IPS DF 6.9 (cell line): ENCODE measurements at places on chromosomes 4 and X.

DNA sequence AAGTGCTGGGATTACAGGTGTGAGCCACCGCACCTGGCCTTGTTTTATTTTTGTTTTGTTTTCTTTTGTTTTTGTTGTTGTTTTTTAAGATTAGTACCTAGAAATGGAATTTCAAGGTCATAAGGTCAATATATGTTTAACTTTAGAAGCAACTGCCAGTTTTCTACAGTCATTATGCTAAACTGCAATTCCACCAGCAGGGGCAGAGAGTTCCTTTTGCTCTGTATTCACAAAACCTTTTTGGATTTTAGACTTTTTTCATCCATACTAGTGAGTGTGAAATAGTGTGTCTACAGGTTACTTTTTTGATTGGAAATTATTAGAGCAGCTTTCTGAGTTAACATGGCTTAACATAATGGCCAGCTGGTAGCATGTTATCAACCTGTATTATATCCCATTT lies 580.6 kb downstream of the TRIML1 start:
- DNase-seq: no peak

DNA sequence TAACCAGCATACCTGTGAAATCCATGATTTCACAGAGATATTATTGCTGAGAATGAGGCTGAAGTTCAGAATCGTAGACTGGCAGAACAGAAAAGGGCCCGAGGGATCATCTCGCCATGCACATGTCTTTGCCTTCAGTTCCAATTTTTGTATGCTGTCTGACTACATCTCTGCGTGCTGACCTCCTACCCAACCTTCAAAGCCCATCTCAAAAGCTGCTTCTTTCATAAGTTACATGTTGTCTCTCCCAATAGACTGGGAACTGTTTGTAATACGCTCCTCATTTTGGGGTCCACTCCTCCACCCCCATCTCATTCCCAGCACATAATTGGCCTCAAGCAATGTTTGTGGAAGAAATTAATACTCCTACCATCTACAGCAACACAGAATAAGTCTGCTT lies 78.2 kb downstream of the RTL5 start:
- DNase-seq: no peak

DNA sequence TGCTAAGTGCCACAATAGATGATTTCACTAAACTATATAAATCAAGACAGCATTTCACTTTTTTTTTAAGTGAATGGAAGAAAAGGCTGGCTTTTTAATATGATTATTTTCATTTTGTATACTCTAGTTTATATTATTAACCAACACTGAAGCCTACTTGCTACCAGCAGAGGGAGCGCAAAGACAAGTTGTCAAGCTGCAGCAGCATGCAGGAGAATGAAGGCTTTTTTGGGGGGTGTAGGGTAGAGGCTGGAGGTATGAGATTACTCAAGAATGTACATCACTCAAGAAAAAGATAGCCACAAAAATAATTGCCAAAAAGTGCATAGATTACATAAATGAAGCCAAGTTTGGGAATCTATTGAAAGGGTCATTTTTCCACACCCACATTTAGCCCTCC lies 519.5 kb downstream of the FGF13 start:
- peak; percentile 27 for DNase-seq

DNA sequence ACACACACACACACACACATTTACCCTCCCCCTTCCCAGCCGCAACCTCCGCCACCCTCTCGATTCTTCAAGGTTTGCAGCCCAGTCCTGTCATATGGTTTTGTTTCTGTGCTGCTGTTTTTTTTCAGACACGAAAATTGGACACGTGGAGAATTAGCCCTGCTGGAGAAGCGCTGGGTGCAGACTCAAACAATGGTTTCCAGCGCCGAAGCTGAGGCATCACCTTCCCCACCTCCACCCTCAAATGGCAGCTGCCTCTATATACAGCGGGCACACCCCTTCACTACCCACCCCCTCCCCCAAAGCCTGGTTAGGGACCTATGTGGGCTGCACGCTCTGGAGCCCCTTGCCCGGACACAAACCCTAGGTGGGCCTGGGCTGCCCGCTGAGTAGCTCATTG lies 87.9 kb downstream of the BCOR start:
- no peak for DNase-seq

GRCh38 chrX:151151665-151152267 lies 24.6 kb upstream of the GPR50 start:
- no peak for DNase-seq

GRCh38 chr4:158778712-158779111 lies 9.9 kb downstream of the FNIP2 start:
- DNase-seq: no peak

DNA sequence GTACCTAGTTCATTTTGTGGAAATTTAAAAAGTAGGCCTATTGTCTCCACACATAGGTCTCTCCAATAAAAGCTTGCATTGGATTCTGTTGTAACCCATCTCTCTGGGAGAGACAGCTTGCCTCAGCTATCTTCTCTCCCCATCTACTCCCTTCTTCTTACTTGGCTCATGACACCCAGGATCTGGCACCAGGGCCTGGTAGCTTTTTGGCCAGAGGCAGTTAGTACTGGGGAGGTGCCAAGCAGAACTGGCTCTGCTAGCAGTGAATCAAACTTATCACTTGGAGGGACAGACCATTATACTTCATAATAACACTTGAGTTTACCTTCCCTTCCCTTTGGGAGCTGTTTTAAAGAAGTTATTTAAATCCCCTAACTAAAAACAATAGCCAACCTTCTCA lies 31.8 kb downstream of the PLAC1 start:
- DNase-seq: no peak

DNA sequence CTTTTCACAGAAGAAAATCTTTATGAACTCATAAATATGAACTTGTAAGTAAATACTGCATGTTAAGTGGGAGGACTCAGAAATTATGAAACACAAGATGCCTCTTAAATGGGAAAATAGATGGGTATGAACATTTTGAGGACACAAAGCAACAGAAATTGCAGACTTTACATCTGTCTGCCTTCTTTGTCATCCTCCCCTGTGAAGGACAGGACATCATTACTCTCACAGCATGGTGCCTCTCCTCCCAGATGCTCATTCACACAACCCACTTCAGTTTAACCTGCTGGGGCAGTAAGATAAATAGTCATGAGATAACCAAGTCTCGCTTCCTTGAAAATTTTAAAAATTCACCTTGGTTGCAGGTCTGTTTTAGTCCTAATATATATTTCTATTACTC lies 144.5 kb downstream of the APBB2 start:
- DNase-seq: peak; percentile 37

DNA sequence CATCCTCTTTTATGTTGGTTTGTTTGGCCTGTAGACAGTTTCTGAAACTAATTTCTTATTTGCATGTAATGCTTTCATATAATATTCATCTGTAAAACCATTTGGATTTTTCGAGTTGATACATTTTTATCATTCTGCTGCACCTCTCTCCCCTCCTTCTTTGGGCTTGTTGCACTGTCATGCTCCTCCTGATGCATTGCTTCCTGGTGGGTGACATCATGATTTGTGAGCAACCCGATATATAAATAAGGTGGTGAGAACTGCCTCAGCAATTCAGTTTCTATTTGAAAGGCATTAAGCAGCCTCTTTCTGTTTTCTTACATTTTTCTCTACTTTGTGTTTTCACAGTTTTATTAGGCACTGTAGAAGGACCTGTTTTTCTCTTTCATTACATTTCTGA lies 515.7 kb downstream of the RPA4 start:
- no peak for DNase-seq

DNA sequence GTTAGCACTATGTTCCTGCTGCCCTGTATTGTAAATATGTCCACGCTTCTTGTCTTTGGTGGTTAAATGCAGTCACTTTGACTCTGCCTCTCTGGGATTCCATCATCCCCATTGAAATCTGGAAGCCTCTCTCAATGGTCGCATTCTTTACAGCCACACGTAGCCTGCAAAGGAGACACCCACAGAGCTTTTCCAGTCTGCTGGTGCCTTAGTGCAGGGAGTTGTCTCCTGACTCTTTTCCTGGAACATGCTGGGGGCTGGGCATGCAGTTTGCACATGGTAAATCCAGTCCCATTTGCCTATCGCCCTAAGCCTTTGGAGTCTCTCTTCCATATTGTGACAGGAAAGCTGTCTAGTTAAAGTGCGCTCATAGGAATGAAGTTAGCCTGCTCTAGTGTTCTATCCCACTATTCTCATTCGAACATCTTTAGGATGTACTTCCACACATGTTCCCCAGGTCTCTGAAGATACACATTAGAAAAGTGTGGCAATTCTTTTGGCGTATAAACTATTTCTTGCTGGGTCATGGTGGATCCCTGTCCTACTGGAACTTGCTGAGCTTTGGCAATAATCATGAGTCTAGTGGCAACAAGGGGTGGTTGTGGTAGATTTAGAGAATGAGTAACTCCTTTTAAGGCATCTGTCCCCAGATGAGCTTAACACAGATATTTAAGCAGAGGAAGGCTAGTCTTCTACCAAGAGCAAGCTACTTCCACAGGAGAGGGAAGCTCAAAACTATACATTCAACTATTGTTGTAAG lies 33.7 kb downstream of the COQ2 start:
- no peak for DNase-seq

DNA sequence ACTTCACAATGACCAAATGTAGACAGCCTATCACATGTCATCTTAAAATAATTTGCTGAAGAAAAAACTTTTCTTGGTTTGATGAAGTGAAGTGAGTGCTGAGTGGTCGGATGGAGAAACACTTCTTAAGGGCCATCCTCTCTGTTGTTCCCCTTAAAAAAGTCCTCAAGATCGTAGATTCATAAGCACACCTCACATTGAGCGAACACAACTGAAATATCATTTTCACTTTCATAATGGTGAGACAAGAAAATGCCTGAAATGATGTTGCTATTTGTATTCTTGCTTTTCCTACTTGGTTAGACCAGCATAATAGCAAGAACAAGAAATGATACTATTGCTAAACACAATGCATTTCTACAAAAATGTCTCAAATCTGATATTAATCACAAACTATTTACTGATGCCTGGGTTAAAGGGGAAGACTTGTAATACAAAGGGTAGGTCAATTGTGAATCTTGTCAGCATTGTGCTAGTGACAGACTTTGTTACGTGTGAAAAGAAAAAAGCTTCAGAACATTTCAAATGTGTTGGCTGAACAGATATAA lies 305.6 kb upstream of the NR3C2 start:
- DNase-seq: no peak

DNA sequence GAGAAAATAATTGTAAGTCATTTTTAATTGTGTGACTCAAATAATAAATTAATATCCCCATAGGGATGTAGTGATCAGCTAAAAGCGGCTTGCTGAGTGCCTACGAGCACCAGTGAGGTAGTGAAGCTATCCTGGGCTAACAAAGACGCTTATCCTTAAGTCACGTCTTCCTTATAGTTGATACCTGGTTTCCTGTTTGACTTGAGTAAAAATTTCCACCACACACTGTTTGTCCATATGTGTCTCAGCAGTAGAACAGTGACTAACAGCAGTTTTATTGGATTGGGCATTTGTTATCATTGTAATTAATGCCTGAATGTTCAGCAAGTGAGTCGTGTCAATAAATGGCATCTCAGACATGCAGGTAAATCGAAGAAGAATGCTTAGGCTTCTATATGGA lies 241.1 kb downstream of the GRXCR1 start:
- no peak for DNase-seq

DNA sequence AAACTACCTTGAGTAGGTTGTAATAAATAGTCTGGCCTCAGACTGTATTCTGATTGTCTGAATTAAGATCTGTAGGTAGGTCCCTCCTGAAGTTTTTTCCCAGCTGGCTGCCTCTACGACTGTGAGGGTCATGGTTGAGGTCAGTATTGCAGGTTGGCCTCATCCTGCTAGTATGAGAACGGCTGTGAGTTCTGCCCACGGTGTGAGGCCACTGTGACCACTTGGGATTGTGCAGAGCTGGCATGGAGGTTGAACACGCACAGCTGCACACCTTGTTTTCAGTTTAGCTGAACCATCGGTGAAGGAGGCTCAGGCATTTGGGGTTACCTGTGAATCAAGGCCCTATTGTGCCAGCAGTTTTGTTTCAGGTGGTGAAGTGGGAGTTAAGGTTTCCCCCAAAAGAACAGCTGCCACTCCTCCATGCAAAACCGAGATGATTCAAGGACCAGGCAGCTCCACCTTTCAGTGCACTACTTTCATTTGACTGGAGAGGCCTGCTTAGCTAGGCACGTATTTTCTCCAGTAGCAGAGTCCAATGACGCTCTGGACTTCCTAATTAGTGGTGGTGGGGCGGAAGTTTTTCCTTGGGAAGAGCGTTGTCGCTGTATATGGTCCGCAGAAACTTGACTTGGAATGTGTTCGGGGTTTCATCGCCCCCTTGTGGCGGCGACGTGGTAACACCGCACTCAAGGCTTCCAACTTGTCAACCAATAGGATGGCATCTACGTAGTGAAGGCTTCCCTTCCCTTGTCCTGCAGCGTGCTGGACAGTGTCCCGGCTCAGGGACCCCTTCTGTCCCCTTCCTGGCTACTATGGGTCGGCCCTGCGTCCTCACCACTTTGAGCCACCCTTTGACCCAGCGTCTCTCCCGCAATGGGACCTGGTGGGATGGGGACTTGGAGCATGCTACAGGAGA lies 13.8 kb downstream of the CMC4 start:
- DNase-seq: peak; percentile 29

- DNase-seq: no peak
Observed at GRCh38 chrX:144730471-144730870, 516.8 kb upstream of the SPANXN1 start.

DNA sequence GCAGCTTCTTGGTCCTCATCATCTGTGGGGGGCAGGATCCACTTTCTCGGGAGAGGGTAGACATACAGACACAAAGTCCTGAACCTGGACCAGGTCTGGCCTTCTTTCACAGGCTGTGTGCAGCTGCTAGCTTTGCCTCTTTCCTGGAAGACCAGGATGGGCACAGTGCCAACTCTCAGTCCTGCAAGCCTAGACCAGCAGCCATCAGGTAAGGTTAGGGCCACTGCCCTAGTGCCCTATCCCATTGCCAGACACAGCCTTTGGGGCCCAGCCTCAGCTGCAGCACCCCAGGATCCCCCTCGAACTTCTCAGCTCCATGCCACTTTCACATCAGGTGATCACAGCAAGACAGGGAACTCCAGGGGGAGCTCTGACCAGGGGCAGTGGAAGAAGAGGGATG lies 38.4 kb downstream of the ZNF185 start:
- DNase-seq: no peak

DNA sequence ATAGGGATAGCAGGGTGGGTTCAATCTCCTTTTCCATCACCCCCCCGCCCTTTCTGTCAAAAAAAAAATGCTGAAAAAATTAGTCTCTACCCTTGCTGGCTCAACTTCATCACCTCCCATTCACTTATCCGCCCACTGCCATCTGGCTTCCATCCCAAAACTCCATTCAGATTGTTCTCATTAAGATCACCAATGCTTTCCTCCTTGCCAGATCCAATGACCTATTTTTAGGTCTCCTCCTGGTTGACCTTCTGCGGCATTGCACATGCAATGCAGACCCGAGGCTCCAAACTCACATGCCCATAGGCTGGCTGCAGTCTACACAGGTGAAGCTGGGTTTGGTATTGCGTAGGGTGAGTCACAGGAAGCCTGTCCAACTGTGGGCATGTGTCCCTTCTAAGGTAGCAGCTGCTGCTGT lies 21.1 kb upstream of the STIM2 start:
- DNase-seq: no peak

- DNase-seq: no peak
Observed at GRCh38 chr4:153420361-153420760, 45.8 kb upstream of the TMEM131L start.

- peak; percentile 67 for DNase-seq
Observed at GRCh38 chr4:101953949-101954348, 163.4 kb downstream of the BANK1 start.
